A673 (cell line): ENCODE measurements at places on chromosomes 16 and 17. TPM values are rescaled to one million over a fixed set of nuclear protein-coding genes. Genes with fewer than 3 reads are reported as not detected.

The MT1M gene
- total RNA-seq = 0.49 TPM in 1 of 2 replicates, not detected in the other

The CDC27 gene
- total RNA-seq = 95.9 and 120 TPM in 2 replicates

The ESRP2 gene
- 0.19 and 0.35 TPM in 2 replicates for total RNA-seq

The TMEM114 gene
- 0.86 and 1.8 TPM in 2 replicates for total RNA-seq

The KCNJ18 gene
- not detected in 2 replicates for total RNA-seq
